ENCODE measurements at places on chromosomes 2 and 18.

DNA sequence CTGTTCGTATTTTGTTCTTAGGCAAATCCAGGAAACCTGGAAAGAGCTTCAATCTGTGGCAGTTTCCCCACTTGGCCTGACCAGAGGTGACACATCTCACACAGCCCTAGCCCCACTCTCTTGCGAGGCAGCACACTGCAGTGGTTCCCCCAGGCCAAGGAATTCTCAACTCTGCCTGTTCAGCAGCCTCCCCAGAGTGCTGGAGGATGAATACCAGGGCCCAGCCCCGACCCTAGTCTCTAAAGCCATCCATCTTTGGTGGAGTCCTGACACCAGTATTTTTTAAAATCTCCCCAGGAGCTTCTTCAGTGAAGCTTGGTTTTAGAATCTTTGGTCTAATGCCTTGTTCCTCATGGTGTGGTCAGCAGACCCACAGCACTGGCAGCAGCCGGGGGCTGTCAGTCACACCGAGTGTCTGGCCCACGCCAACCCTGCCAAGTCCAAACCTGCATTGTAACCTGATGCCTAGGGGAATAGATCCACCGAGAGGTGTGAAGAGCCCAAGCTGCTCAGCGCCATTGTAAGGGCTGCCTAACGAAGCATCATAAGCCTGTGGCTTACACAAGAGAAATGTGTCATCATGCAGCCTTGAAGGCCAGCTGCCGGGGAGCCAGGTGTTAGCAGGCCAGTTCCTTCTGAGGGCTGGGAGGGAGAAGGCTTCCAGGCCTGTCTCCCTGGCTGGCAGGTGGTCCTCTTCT lies 428.7 kb upstream of the ID2 start:
- no peak for DNase-seq

- DNase-seq = no peak
Observed at GRCh38 chr2:151891566-151892194, 63.5 kb upstream of the ARL5A start.

GRCh38 chr2:21331625-21332370 lies 208.0 kb downstream of the TDRD15 start:
- no peak for DNase-seq

- no peak for DNase-seq
Observed at GRCh38 chr2:165214093-165214492, 10.2 kb upstream of the SCN3A start.

DNA sequence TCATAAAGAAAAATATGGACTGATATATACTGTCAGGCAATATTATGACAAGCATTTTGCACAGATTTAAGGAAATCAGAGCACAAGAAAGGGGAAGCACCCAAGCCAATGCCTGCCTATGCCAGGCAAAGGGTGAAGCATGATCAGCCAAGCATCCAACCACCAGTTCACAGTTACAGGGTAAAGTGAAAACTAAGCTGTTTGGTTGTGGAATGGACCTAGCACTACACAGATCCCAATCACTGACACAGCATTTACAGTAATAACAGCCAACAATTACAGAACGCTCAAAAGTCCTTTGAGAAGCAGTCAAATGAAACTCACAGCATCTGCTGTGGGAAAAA lies 90.3 kb downstream of the SP3 start:
- no peak for DNase-seq

- no peak for DNase-seq
Observed at GRCh38 chr2:119257198-119257597, 33.6 kb downstream of the STEAP3 start.

GRCh38 chr2:8985561-8986326 lies 17.7 kb downstream of the MBOAT2 start:
- DNase-seq = no peak

GRCh38 chr2:23669413-23670244 lies 257.3 kb downstream of the ATAD2B start:
- DNase-seq = no peak

GRCh38 chr2:158953926-158954763 lies 14.3 kb upstream of the TANC1 start:
- no peak for DNase-seq

Data from stimulated activated CD4-positive, alpha-beta T cell treated with anti-CD3 and anti-CD28 coated beads, Interleukin-12 subunit alpha, Interleukin-12 subunit beta, amount 100 ng/mL, for 48 hours (primary cell).